Activated naive CD4-positive, alpha-beta T cell treated with anti-CD3 and anti-CD28 coated beads, Interleukin-2, amount 50 U/mL, for 72 hours (primary cell): ENCODE measurements at places on chromosomes 2 and 18.

DNA sequence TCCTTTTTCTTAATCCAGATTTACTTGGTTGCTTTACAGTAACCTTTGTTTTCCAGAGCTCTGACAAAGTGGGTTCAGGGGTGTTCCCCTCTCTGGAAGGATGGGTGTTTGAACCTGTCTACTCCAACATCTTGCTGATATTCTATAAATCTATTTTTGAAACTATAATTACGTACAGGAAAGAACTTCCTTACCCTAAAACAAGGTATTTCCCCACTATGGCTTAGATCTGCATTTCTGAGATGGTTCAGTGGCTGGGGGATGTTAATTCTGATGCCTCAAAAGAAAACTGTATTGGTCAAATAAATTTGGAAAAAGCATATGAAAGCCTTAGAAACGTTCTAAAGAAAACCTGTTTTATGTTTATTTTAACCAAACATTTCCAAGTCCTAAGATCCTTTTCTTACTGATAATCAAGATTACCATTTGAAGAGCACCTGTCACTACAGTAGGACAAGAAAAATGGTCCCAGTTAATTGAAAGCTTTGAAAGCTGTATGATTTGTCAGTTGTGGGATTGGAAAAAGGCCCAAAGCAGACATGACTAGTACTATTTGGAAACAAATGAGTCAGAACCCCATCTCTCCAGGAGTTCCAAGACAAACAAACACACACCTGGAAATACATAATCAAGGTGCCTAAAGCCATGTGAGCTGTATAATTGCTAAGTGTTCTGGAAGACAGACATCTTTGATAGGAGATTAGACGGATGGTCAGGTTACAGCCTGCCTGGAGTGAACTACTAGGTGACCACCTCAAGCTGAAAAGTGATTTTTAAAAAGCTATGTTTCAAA, 57.5 kb downstream of the KDM3A start:
- DNase-seq, result no peak

DNA sequence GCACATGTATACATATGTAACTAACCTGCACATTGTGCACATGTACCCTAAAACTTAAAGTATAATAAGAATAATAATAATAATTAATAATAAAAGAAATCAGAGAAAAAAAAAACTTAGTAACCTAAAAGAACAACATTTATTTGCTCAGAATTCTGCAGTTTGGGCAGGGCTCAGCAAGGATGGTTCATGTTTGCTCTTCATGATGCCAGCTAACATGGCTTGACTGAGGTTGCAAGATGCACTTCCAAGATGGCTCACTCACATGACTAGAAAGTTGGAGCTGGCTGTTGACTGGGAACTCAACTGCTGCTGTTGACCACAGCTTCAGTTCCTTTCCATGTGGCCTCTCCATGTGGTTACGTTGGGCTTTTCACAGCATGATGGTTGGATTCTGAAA, 56.4 kb downstream of the KLHL29 start:
- DNase-seq, result no peak

DNA sequence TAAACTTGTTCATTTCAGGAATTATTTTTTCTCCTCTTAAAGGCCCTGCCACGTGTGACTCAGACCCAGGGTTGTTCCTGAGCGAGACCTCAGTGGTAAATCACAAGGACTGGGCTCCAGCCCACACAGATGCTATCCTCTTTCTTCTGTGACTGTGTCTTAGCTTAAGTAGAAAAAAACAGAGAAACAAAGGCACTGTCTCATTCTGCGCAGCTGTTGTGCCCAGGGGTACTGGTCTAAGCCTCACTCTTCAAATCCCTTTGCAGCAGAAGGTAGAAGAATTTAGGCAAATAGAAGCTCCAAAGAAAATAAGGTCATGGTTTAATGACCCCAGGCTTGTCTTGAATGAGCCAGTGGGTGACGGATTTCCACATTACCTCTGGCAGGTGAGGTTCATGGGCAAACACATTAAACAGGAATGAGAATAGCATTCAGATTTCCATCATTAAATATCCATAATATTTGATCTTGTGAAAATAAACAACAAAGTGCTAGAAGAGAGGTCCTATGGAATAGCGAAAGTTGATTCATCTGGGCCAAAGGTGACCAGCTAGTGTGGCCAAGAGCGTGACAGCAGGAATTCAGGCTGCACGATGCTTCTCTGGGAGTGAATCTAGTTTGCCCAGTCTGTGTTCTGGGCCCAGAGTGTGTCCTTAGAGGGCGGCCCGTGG, 63.3 kb downstream of the LIPG start:
- DNase-seq, result no peak

GRCh38 chr2:136693966-136694365, 71.4 kb upstream of the THSD7B start:
- no peak for DNase-seq

GRCh38 chr2:141015341-141016047, 1115.3 kb downstream of the LRP1B start:
- DNase-seq, result no peak

- DNase-seq, result no peak
Observed at GRCh38 chr2:172804423-172804822, 68.8 kb downstream of the RAPGEF4 start.

DNA sequence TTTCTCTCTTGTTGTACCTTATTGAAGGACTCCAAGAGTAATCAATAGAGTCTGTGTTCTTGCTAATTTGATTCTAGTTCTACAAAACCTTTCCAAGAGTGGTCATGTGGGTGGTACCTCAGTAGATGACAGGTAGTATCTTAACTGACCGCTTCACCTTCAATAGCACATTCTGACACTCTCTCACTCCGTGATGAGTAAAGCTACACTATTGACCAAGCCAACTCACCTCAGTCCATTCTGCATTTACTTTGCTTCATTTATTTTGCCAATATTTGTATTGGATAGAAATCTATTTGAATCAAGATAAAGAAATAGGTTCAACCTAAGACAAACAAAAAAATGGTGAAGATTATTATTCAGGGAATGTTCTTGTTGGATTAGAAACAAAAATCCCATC, 1869.6 kb upstream of the CELF4 start:
- no peak for DNase-seq

DNA sequence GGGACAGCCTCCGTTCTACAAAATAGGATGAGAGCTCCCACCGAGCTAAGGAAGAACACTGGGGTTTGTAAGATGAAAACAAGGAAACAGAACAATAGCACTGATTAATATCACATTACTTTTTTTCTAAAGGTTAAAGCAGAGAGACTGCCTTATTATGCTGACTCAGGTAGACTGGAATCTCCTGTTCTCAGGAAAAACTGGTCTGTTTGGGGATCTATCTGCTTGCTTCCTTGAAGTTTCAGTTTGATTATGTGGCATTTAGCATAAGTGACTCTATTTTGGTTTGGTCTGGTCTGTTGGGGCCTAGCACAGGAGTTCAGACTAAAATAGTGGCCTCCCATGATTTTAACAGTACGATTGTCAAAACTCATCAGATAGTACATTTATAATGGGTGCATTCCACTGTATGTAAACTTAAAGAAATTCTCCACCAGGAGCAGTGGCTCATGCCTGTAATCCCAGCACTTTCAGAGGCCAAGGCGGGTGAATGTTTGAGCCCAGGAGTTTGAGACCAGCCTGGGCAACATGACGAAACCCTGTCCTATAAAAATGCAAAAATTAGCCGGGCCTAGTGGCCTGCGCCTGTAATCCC, 64.1 kb upstream of the NDUFV2 start:
- DNase-seq, result no peak

- no peak for DNase-seq
Observed at GRCh38 chr2:150572961-150573395, 85.5 kb upstream of the RND3 start.

- DNase-seq, result no peak
Observed at GRCh38 chr18:59639821-59640220, 57.4 kb downstream of the CCBE1 start.

DNA sequence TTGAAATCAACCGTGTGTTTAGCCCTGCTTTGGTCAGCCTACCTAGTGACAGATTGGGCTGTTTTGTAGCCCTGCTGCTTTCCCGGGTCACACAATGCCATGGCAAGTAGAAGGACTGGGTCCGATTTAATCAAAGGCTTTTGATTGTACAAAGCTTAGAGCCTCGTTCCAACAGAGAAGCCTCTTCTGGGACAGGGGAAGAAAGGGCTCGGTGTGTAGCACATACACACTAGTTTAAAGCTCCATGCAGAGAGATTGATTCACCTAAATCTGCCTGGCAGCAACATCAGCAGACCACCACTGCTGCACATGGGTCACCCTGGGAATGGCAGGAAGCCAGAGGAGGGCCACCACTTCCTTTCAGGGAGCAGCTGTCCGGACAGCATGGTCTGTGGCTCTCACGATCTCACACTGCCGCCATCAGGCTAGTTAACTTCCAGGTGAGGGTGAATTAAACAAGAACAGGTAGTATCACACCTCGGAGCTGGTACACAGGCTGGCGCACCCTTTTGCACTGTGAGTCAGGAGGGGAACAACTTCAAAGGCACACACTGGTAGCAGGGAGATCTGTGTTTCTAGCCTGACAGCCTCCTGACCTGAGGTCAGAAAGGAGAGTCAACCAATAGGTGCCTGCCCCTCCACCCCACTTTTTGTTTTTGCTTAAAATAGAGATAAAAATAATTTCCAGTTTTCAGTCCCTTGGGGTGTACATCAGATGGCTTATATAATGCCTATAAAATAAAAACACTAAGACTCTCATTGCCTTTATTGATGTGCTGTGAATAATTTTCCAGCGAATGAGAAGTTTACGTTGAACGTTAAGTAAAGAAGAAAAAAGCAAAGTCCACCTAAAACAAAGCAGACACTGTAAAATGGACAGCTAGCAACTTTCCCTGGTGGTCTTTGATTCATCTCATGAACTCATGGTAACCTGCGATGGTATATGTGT, 108.5 kb downstream of the CDCA7 start:
- no peak for DNase-seq

- DNase-seq, result no peak
Observed at GRCh38 chr2:172518995-172519394, 36.9 kb upstream of the PDK1 start.

DNA sequence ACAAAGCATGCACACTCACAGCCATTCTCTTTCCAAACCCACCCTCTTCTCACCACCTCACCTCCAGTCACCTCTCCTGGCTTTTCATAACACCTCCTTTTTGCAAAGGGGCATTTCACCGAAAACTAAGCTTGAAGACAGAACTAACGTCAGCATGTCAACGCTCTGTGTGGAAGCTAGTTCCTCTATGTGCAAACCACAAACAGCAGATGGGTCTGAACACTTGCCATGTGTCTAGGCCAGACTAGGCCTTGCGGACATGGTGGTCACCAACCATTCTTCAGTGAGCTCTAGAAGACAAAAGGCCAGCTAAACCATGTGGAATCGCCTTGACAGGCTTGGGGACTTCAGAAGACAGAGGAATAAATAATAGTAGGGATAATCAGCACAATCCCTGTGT, 148.5 kb downstream of the TXNL1 start:
- no peak for DNase-seq

GRCh38 chr2:106195456-106195855, 1.4 kb upstream of the UXS1 start:
- DNase-seq, result no peak

DNA sequence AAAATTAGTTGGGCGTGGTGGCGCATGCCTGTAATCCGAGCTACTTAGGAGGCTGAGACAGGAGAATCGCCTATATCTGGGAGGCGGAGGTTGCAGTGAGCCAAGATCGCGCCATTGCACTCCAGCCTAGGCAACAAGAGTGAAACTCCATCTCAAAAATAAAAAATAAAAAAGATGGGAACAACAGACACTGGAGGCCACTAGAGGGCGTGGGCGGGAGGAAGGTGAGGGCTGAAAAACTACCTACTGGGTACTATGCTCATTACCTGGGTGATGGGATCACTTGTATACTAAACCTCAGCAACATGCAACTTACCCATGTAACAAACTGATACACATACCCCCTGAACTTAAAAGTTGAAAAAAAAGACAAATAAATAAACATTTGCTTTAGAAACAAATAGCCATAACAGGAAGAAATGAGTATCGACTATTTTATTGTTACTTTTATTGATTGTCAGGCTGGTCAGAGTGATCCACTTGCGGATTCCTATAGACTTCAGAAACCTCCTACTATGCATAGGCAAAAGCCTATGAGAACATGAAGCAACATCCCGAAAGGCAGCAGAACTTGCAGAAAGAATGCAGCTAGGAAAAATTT, 61.0 kb downstream of the TMEM163 start:
- no peak for DNase-seq

- no peak for DNase-seq
Observed at GRCh38 chr2:58645017-58645416, 403.9 kb upstream of the FANCL start.

DNA sequence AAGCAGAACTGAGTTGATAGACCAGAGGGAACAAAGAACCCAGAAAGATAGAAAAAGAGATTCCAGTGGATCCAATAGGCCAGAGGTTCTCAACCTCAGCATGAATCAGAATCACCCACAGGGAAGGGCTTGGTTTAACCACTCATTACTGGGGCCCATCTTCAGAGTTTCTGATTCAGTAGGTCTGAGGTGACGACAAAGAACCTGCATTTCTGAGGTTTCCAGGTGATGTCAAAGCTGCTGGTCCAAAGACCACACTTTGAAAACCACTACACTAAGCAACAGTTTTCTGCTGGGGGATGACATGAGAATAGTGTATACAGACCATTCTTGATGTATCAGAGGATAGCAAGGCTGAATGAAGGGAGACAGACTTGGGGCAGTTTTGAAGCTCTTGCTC, 296.9 kb upstream of the STON1 start:
- peak; percentile 28 for DNase-seq

- DNase-seq, result no peak
Observed at GRCh38 chr2:187527262-187527661, 27.0 kb downstream of the TFPI start.

DNA sequence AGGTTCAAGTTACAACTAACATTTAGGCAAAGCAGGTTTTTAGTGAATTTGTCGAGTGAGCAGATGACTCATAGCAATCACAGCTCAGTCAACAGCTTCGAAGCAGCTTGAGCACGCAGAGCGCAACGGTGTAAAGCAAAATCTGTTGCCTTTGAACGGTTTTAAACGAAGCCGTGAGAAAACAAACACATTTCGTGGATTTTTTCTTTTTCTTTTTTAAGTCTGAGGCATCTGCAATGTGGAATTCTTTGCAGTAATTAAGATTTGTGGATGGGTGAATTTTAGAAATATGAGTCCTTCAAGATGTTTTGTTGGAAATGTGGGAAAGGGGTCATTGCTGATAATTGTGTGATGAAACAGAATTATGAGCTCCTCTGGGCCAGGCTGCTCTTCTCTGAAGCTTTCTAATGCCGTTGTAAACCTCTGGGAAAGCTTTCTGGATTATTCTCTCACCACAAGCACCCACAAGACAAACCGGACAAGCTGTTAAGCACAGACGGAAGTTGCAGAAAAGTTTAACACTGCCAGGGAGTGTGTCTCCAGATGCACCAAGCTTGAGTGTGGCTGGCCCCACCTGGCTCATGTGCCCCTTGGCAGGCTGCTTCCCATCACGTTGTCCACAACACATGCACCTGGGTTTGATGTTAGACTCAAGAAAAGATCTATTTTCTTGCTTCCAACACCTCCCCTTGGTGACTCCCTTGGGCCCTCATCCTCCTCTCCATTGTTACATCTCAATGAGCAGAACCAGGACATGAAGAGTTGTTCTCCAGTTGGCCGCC, 224.7 kb downstream of the ACKR3 start:
- DNase-seq, result no peak
